ENCODE measurements at places on chromosomes 2 and 18.

DNA sequence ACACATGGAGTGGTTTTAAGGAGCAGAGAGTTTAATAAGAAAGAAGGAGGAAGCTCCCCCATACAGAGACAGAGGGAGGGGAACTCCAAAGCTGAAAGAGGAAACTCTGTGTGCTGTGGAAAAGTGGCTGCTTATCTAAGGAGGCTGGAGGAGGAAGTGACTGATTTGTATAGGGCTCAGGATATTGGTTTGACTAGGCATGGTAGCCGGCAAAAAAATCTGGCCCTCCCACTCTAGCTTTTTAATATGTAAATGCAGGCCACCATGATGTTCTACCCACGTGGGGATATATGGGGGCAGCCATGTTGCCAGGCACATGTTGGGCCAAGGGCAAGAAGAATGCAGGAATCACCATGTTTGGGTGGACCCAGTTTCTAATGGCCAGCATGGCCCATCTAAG is 64.3 kb downstream of the HNMT start:
- DNase-seq = no peak

GRCh38 chr2:44952806-44953498 is 11.4 kb downstream of the SIX3 start:
- no peak for DNase-seq

DNA sequence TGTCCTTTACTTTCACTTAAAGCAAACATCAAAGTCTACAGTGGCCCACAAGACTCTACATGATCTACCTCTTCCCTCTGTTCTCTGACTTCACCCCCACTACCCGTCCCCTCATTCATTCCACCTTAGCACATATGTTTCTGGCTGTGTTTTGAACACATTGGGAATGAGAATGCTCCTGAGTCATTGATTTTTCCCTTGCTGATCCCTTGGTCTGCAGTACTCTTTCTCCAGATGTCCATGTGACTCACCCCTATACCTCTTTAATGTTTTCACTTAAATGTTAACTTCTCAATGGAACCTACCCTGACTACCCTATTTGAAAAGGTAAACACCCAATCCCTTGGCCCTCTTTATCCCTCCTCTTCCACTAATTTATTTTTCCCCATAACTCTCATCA is 30.7 kb upstream of the FRZB start:
- peak; percentile 8 for DNase-seq

DNA sequence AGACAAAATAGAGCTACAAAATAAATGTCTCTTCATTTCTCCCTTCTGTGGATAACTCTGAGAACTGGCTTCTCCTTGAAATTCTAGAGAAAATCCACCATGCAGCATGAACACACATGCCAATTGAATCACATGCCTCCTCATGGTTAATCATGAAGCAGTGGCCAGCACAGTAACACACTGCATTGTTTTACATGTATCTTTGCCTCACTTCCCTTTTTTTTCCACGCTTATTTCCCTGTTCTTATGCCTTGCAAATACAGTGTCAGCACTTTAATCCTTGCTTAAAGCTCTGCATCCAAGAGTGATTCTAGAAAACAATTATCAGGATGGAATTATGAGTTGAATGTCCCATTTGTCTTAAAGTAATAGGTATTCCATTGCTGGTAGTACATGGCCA is 50.3 kb upstream of the ZBTB7C start:
- DNase-seq = no peak

GRCh38 chr2:1972422-1972821 is 228.1 kb upstream of the PXDN start:
- peak; percentile 60 for DNase-seq

- no peak for DNase-seq
Observed at GRCh38 chr2:99886418-99886817, 256.0 kb downstream of the AFF3 start.

- DNase-seq = peak; percentile 67
Observed at GRCh38 chr2:68715353-68716041, 19.1 kb upstream of the ARHGAP25 start.

DNA sequence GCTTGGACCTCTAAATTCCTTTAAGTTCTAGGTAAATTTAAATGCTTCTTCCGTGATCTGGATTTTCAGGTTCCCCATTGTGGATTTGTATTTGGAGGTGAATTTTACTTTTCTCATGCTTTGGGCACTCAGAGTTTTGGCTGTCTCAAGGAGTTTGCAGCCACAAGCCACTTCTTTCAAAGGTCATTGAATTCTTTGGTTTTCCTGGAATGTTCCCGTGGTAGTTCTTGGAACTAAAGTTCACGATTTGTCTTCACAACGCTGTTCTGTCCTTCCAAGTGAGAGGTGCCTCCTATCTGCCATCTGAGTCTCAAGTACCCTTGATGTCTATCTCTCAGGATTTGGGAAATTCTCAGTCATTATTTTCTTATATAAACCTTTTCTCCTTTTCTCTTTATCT is 1438.7 kb upstream of the ZEB2 start:
- no peak for DNase-seq

- no peak for DNase-seq
Observed at GRCh38 chr2:189109921-189110397, 69.6 kb downstream of the COL5A2 start.

DNA sequence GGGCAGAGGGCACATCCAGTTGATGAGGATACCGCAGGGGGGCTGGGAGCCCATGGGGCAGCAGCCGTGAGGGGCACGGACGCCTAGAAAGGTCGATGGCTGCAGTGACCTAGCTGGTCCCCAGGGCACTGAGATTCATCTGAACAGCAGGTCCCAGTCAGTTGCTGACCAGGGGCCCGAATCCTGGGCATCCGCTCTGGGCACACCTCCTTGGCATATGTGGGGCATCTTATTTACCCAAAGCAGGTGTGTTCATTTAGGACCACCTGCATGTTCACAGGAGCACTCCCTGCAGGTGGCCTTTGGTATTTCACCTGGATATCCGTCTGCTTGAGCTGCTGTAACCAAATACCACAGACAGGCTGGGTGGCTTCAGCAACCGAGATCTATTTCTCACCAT is 72.0 kb upstream of the ODC1 start:
- no peak for DNase-seq

GRCh38 chr2:190023860-190024259 is 38.7 kb downstream of the MSTN start:
- DNase-seq = peak; percentile 62

GRCh38 chr2:69375494-69376353 is 11.3 kb downstream of the GFPT1 start:
- DNase-seq = peak; percentile 61

GRCh38 chr2:46977280-46977665 is 61.7 kb upstream of the MCFD2 start:
- DNase-seq = no peak

DNA sequence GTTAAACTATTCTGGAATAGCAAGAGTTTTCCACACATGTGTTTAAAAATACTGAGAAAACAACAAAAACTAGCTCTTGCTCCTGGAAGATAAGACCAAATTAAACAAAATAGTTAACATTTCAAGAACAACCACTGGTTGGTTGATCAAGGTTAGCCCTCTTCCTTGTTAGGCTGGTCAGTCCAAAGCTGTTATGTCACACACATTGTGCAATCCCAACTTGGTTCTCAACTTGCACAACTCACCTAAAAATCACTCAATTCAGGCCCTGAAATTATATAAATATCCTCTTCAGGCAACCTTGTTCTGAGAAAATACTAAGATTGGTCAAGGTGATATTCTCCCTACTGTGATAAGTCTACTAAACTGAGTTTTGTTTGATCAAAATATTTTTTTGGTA is 169.7 kb upstream of the LRP1B start:
- DNase-seq = no peak

GRCh38 chr2:71215447-71215846 is 11.5 kb downstream of the PAIP2B start:
- DNase-seq = no peak

DNA sequence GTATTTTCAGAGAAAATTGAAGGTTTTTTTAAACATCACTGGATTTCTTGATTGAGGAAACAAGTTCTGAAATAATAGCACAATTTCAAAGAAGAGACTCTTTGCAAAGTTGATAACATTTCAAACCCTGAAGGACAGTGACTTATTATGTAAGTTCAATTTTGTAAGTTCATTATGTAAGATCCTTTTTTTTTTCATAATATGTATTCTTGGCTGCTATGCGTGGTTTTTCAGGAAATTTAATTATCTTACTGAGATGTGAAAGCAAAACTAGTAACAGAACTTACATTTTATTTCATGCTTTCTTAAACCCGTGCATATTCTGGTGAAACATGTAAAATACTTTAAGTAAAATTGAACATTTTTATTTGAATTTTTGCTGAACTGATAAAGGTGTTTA is 65.4 kb downstream of the RIF1 start:
- no peak for DNase-seq

- peak; percentile 66 for DNase-seq
Observed at GRCh38 chr2:74573747-74574562, 19.4 kb downstream of the DOK1 start.

GRCh38 chr2:217289907-217290280 is 430.0 kb upstream of the TNP1 start:
- peak; percentile 30 for DNase-seq

- no peak for DNase-seq
Observed at GRCh38 chr2:45224321-45224992, 215.2 kb upstream of the SIX2 start.

- DNase-seq = no peak
Observed at GRCh38 chr2:85178980-85179411, 45.8 kb downstream of the TCF7L1 start.

- DNase-seq = no peak
Observed at GRCh38 chr18:71237641-71238040, 948.8 kb downstream of the SOCS6 start.

DNA sequence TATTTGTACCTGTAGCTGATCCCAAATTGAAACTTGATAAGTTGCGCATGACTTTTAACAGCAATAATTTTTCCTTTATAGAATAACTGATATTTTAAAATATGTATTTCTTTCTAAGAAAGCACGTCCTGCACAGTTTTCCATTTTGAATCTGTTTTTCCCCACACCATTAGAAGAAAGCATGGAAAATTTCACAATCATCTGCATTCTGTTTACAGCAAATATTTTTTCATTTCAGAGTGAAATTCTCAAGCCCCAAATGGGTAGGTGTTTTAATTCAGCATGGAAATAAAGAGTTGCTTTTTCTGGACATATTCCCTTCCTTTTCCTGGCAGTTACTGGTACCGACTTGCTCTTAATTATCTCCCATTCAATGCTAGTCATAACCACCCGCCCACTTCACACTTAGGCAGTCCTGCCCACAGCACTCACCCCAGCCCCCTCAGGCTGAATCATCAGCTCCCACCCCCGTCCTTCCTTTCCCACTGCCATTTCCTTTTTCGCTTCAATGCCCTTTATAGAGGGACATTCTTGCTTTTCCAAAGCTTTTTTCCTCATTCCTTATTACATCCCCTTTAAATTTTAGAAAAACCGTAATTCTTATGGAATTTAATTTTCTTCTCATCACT is 89.2 kb upstream of the GLS start:
- peak; percentile 62 for DNase-seq

- peak; percentile 38 for DNase-seq
Observed at GRCh38 chr2:128510701-128511397, 192.2 kb upstream of the HS6ST1 start.

DNA sequence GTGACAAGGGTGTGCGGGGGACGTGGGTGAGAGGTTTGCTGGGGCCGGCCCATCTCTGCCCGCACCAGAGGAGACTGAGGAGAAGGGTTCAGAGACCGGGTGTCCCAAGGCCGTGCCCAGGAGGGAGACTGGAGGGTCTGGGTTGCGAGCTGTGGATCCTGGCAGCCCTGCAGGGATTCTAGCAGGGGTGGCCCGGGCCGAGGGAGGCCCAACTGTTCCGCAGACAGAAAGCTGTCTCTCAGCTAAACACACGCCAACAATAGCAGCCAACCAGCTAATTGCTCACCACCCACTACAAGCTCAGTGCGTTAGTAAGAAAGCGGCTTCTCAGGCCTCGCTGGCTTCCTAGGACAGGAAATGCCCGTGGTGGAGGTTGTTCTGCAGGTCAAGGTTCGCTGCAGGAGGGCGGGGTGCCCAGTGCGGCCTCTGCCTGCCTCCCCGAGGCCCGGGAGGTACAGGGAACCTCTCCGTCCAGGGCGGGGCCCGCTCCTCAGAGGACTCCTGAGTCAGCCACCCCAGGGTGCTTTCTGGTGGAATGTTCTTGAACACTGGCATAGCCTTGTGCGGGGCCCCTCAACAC is 282.0 kb upstream of the PXDN start:
- no peak for DNase-seq

- DNase-seq = no peak
Observed at GRCh38 chr2:192126426-192126825, 68.3 kb downstream of the TMEFF2 start.

Data from fibroblast of pulmonary artery (primary cell).